T-helper 1 cell (primary cell): ENCODE measurements at places on chromosomes 11 and 22.

GRCh38 chr11:80868831-80869230, 1428.0 kb upstream of the TENM4 start:
- DNase-seq, result no peak

GRCh38 chr11:13304655-13305335, 27.2 kb downstream of the BMAL1 start:
- DNase-seq, result no peak

GRCh38 chr22:19085233-19085718, 36.9 kb downstream of the DGCR2 start:
- DNase-seq, result no peak

DNA sequence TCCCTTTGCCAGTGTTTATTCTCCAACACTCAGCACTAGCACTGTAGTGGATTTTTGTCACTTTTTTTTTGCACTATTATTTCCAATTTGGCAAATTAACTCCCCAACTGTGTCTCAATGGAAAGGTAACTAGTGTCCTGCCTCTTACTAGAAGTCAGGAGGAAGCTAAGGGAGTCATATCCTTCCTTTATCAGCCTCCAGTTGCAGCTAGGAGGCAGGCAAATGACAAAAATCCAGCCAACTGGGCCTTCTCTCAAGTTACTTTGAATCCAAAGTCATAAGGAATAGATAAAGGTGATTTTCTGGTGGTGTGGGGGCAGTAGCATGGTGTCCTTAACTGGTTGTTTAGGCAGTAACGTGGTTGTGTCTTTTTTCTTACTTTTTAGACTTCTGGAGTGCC, 15.6 kb upstream of the P4HA3 start:
- no peak for DNase-seq

- no peak for DNase-seq
Observed at GRCh38 chr11:60771879-60772525, 13.1 kb upstream of the MS4A10 start.

DNA sequence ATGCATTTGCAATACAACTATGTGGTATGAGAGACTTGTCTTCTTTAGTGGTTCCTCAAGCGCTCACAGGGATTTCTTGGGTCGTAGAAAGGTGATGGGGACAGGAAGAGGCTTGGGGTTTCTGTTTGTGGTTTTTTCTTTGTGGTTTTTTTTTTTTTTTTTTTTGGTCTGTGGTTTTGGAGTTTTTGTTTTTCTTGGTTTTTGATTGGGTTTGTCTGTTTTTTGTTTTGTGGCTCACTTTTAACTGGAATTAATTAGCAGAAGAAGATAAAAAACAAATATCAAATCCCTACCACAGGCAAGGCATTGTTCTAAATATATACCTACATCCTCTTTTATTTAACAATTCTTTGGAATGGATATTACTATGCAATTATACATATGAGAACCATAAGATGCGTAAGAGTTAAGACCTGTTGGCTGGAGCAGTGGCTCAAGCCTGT, 5.5 kb downstream of the TTC28 start:
- no peak for DNase-seq

DNA sequence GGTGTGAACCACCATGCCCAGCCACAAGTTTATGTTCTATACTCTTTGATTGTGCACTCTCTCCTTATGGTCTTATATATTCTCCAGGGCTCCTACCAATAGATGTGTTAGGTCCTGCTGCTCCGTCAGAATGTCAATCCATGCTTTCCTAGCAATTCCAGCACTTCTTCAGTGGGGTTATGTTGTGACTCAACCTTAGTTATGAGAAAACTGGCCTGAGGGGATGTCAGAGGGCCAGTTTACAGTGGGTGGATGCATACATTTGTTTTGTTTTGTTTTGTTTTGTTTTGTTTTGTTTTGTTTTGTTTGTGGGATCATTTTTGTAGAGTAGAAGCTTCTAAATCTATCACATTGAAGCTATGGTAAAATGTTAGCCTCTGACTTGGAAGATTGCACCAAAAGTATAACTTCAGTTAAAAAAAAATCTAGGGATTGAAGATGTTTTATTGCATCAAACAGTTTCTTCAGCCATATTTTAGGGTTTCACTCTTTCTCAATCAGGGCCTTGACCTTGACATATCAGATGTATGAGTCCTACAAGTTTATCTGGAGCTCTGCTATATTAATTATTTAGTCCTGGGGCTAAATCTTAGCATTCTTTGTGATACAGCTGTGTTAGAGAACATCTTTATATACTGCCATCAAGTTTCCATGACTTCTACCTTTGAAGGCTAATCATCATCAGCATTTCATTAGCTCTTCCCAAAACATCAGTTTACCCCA, 191.6 kb upstream of the CNTN5 start:
- DNase-seq, result no peak

DNA sequence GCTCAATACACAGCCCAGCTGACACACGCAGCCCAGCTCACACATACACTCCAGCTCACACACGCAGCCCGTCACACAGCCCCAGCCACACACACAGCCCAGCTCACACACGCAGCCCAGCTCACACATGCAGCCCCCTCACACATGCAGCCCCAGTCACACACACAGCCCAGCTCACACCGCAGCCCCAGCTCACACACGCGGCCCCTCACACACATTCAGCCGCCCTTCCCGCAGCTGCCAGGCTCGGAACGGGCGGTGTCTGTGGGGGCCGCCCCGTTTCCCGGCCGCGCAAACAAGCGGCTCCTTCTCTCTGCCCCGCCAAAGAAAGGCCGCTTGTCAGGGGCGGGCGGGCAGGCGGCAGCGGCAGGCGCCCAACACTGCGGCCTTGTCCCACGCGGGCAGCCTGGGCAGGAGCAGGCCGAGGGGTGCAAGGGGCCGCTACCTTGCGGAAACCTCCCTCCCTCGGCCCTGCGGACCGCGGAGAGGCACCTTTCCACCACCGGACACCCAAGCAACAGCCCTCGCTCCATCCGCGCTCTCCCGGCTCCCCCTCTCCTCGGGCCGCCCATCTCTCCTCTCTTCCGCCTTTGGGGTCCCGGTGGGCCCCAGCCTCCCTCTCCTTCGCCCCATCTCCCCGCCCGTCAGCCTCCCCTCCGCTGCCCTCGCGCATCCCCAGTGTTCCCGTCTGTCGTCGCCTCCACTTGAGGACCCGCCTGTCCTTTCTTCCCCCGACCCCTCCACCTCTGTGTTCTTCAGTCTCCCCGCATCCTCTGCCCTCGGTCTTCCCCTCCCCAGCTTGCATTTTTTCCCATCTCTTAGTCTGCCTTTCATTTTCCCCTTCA, 2.2 kb downstream of the PHLDB1 start:
- DNase-seq, result peak; percentile 10

DNA sequence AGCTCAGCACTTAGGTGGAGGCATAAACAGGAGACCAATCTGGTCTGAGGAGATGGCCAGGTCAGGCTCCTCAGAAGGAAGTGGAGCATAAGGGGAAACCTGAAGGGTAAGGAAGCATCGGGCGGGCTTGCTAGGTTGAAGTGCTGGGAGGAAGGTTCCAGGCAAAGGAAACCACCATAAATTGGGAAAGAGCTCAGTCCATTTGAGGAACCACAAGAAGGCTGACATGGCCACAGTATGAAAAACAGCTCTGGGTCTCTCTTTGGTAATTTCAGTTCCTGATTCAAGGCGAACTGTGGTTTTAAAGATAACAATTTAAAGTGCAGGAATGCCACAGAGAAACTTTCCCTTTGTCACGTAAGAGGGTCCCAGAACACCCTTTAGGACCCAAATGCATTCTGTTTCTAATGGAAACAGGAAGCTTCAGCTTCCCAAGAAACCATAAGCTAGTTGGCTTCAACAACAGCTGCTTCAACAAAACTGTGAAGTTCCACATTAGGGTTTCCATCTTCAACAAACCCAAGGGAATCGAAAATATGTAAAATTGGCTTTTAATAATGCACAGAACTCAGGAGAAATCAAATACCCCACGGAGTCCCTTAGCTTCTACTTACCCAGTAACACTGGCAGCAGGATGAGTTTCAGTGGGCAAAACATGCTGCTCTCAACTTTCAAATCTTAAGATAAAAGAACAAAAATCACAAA, 10.4 kb downstream of the JAML start:
- no peak for DNase-seq

- no peak for DNase-seq
Observed at GRCh38 chr11:10022764-10023163, 271.3 kb downstream of the SBF2 start.

GRCh38 chr11:74021998-74022397, 13.1 kb upstream of the UCP3 start:
- no peak for DNase-seq

DNA sequence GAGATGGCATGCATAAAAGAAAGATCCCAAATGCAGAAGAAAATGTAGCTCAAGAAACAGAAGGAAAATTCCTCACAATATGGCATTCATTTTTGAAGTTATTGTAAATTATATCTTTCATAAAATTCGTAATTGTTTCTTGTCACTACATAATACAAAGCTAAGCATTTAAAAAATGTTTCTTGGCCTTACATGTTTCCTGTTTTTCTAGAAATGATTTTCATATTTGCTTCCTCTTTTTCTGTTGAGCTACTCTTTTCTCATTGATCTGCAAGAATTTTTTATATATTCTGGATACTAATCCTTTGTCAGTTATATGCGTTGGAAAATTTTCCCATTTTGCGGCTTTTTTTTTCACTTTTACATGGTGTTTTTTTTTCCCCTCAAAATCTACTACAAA, 48.0 kb downstream of the ENTHD1 start:
- no peak for DNase-seq

- DNase-seq, result no peak
Observed at GRCh38 chr11:11661326-11662040, 39.7 kb upstream of the GALNT18 start.

GRCh38 chr22:26751217-26751616, 93.8 kb downstream of the MIAT start:
- DNase-seq, result no peak

DNA sequence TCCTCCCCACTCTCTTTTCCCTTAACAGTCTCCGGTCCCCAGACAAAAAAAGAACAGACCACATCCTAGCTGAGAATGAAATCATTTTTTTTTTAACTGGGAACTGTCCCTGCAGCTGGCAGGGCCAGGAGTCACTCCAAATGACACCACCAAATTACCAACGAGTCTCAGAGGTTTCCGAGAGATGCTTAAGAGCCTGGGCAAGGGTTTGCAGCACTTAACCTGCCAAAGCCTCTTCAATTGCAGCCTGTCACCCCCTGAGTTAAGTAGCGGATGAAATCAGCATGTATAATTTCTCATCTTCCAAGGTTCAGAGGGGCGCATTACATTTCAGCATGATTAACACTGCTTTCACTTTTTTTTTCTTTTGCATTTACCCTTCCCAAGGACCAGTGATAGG, 71.8 kb downstream of the TENM4 start:
- DNase-seq, result no peak

DNA sequence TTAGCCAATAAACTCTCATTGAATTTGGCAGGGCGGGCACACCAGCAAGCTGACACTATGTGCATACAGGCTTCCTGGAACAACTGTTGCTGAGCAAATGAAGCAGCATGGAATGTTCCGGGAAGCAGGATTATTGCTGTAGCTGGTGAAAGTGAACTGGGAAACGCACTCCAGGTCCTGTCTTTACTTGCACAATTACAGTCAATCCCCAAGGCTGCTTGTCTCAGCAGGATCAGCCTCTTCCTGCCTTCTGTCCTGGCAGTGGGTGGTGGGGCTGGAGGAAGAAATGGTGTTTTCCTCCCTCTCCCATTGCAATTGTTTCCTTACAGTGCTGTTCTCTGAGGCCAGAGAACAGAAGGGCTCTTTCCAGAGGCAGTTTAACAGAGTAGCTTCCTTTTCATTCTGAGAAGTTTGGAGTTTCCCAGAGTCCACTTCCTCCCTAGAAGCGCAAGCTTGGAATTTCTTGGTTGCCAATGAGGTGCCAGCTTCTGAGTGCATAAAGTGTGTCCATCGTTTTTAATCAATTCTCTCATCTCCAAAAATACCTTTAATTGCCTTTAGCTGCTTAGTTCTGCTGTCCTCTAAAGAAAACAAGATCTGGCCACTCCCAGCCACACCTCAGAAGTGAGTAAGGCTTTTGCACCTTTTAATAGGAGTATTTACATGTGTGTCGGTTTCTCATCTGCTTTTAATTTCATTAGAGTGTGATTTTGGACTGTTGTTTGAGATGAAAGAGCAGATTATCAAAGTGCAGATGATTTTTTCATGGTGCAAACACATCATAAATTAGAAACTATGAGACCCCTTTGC, 19.9 kb downstream of the CD44 start:
- no peak for DNase-seq

DNA sequence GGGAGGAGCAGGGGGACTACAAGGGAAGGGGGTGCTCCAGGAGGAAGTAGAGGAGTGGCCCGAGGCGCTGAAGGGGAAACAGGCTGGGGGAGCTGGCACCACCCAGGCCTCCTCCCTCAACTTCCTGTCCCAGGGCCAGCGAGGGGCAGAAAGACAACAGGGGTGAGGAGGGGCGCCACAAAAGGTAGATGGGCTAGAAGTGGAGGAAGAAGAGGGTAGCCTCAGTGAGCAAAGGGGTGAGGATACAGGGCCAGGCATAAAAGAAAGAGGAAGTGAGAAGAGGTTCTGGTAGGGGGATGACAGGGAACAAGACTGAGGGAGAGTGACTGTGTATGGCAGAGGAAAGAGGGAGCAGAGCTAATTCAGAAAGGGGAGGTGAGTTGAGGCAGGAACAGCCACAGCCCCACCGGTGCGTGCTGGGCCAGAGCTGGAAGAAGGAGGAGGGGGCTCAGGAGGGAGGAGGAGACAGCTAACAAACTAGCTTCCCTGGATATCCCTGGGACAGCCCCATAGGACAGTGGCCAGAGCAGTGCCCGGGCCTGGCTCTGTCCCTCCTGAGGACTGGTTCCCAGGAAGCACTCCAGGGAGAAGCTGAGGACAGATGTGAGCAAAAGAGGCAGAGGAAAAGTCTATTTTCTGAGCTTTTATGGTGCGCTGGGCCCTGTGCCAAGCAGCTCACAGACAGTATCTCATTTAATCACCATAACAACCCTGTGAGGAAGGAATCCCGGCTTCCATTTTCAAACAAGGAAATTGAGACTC, 8.5 kb downstream of the DCHS1 start:
- DNase-seq, result no peak

DNA sequence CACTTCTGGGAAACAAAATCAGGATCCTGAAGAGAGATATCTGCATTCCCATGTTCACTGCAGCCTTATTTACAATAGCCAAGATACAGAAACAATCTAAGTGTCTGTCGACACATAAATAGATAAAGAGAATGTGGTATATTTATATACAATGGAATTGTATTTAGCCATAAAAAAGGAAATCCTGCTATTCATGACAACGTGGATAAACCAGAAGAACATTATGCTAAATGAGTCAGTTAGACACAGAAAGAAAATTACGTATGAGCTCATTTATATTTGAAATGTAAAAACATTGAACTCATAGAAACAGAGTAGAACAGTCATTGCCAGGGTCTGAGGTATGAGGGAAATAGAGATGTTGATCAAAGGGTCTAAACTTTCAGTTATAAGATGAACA, 6.1 kb downstream of the MRPL17 start:
- DNase-seq, result no peak

GRCh38 chr11:132409573-132410355, 1039.3 kb downstream of the NTM start:
- DNase-seq, result no peak
